ENCODE measurements at places on chromosomes 7 and 10. TPM values are rescaled to one million over a fixed set of nuclear protein-coding genes. Genes with fewer than 3 reads are reported as not detected.

- DNase-seq: no peak
Measured at GRCh38 chr7:136062625-136063325, 85.6 kb upstream of the MTPN start.

DNA sequence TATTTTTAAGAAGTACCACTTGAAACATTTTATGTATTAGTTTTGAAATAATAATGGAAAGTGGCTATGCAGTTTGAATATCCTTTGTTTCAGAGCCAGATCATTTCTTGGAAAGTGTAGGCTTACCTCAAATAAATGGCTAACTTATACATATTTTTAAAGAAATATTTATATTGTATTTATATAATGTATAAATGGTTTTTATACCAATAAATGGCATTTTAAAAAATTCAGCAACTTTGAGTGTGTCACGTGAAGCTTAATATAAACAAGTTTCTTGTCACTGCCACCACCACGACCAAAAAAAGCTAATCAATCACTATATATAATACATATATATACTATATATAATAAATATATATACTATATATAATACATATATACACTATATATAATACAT, 4.8 kb downstream of the IL6 start:
- DNase-seq: peak; percentile 49

DNA sequence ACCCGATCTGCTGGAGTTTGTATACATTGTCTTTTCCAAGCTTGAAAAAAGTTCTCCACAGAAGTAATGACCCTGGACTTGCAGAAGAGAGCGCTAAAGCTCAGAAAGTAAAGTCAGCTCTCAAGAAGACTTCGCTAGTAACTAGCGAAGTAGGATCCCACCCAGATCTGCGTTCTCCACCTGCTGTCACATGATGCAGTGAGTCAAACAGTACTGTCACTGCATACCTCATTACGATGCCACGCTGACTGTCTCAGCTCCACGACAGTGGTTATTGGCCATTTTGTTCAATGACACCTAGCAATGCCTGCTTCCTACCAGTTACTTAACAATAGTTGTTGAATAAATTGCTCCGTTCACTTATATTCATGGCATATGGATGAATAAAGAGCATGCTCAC, 29.7 kb upstream of the SEC61G start:
- peak; percentile 90 for DNase-seq

DNA sequence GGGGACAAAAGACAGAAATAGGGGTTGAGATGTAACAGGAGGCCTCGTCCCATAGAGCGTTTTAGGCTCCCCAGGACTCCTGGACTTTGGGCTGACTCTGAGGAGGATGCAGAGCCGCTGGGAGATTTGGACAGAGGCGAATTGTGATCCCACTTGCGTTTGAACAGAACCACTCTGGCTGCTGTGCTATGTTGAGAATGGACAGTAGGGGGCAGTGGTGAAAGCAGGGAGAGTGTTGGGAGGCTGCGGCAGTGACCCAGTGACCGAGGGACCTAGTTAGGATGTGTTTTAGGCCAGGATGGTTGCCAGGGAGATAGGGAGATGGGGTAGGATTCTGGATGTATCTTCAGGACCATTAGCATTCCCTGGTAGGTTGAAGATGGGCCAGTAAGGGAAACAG, 271.6 kb downstream of the CCDC3 start:
- no peak for DNase-seq

- peak; percentile 10 for DNase-seq
Measured at GRCh38 chr10:23422003-23422411, 16.9 kb upstream of the OTUD1 start.

DNA sequence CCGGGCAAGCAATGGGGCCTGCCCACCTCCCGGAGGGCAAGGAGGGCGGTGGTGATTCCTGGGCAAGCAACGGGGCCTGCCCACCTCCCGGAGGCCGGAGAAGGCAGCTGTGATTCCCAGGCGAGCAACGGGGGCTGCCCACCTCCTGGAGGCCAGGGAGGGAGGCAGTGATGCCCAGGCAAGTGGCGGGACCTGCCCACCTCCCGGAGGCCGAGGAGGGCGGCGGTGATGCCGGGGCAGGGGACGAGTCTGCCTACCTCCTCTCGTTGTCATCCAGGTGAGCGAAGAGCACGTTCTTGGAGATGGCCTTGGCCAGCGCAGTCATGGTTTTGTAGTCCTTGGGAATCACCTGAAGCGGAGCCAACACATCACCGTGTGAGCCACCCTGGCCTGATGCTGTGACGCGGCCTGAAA, 49.5 kb upstream of the DNAAF5 start:
- no peak for DNase-seq

DNA sequence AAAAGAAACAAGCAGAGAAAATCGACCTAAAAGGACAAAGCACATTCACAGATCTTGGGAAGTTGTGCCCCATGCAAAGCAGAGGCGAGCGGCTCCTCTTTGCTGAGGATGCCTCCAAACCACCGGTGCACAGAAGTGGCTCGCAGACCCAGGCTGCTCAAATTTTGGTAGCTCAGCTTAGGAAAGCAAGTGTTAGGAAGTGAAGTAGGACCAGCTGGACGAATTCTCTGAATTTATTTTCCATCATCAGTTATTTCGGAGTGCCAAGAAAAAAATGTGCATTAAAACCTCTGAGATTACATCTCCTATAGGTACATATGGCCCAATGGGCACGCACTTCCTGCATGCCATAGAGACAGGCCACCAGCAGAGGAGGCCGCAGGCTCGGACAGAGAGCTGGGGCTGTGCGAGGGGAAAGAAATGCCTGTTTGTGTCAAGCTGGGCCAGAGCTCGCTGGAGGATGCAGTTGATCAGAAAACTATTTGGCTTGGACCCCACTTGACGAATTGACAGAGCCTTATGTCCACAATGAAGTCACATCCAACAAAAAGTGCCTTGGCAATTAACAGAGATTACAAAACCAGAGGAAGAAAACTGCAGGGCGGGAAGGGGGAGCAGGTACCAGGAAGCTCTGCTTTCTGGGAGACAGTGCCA, 122.3 kb upstream of the LYZL2 start:
- peak; percentile 89 for DNase-seq

- no peak for DNase-seq
Measured at GRCh38 chr7:20310301-20310700, 20.4 kb upstream of the ITGB8 start.

- DNase-seq: no peak
Measured at GRCh38 chr7:143362131-143363015, at the start of gene FAM131B. TSS of gene FAM131B (minus strand) at chr7:143362713. CDS start at chr7:143362603, 110 bp downstream.

DNA sequence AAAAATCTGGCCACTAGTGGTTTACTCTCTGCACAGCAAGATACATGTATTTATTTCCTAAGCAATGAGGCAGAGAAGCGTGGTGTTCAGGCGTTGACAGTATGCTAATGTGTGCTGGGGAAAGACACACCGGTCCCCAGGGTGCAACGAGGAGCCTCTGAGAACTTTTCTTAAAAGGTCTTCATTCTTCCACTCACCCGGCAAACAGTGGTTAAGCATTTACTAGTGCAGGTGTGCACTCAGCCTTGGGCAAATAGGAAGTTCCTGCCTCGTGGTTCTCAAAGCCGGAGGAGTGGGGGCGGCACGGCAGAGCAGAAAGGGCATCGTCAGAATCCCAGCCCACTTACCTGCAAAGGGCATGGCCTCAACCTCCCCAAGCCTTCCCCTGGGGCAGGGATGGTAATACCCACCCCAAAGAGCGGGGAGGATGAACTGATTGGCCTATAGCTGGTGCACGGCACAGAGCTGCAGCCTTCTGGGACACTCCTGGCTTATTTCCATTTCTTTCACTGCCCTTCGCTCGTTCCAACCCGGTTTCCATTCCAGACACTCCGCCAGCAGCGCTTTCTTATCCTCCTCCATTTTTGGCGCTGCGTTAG, 184.3 kb upstream of the CTBP2 start:
- DNase-seq: no peak

- DNase-seq: no peak
Measured at GRCh38 chr7:154423231-154423630, 371.0 kb downstream of the DPP6 start.

DNA sequence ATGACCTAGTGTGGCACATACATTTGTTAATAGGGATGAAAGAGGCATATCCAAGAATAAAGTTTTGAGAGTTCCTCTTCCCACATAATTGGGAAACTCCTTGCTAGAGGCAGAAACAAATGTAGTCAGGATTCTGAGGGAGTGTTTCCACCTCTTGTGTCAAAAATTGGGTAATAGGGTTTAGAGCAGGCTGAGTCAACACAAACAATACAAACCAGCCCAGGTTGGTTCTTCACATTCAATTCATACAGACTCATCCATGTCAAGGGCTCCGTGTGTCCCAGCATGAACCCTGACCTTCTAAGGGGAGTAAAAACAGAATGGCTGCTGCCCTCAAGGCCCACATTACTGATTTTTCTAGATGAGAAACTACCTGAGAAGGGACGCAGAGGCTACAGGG, 75.3 kb downstream of the GLI3 start:
- DNase-seq: no peak

GRCh38 chr10:31083765-31084184, 52.1 kb upstream of the ZNF438 start:
- peak; percentile 48 for DNase-seq

DNA sequence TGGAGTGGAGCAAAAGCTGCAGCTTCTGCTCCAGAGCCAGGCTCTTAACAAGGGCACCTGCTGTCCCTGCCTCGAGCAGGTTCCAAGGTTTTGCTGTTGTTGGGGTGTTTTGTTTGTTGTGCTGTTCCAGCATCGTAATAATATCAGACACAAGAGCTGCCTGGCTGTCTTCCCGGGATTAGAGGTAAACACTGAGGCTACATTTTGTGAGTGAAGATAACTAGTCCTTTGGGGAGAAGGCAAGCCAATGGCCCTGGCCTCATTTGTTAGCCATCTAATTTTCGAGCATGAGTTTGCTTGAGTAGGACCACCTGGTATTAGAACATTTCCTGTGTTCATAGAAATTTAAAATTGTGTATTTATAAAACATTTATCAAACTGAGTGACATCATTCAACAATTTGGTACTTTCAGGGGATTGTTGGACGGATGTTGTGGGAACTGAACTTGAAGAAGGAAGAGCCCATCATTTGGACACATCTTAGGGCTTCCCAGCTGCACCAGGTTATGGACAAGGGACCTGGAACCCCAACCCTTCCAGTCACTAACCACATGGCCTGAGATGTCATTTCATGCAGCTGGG, 555.0 kb downstream of the TNS3 start:
- DNase-seq: no peak

- no peak for DNase-seq
Measured at GRCh38 chr10:16986082-16986405, 143.6 kb downstream of the CUBN start.

Gene HOXA4
- total RNA-seq: 0.57 TPM

Gene LIPA
- 55.2 TPM for total RNA-seq

Gene GDF10
- 11.1 TPM for total RNA-seq

Gene PDIA4
- 123 TPM for total RNA-seq

Gene WIPF3
- total RNA-seq: not detected

Gene UCN3
- not detected for total RNA-seq

Gene KEL
- not detected for total RNA-seq

Gene HMX3
- not detected for total RNA-seq

Gene SLC16A9
- total RNA-seq: 0.25 TPM

Gene GSDME
- 59.9 TPM for total RNA-seq

Gene NYAP1
- total RNA-seq: 0.81 TPM

Gene JCAD
- total RNA-seq: 27.9 TPM

Gene CNPY1
- not detected for total RNA-seq

Gene PROSER2
- total RNA-seq: 4.7 TPM

Gene CCL26
- total RNA-seq: 1.2 TPM

Gene TAS2R4
- 4.5 TPM for total RNA-seq

Gene FGFBP3
- total RNA-seq: 1.2 TPM

Gene CUZD1
- total RNA-seq: 1.4 TPM

Gene NUDT13
- total RNA-seq: 1.8 TPM

Measured in fibroblast of the aortic adventitia (primary cell).